ENCODE measurements at places on chromosomes 2 and 18.

DNA sequence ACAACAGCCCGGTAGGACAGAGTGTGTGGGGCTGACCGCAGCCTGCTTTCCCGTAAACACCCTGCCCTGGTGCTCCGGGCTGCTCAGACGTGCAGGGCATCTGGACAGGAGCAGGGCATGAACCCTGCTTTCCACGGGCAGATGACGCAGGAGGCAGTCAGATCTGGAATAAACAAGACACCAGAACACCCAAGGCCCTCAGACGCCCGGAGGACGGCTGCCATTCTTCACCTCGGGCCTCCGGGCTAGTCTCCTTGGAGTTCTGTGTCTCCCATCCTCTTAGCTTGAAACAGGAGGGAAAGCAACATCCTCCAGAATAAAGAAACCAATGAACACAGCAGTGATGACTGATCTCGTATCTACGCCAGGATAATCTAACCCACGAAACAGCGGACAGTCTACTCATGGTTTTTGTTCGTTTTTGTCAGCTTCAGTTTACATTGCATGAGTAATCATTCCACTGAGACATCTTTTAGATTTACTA lies 7.3 kb downstream of the PXDN start:
- DNase-seq = peak; percentile 64

DNA sequence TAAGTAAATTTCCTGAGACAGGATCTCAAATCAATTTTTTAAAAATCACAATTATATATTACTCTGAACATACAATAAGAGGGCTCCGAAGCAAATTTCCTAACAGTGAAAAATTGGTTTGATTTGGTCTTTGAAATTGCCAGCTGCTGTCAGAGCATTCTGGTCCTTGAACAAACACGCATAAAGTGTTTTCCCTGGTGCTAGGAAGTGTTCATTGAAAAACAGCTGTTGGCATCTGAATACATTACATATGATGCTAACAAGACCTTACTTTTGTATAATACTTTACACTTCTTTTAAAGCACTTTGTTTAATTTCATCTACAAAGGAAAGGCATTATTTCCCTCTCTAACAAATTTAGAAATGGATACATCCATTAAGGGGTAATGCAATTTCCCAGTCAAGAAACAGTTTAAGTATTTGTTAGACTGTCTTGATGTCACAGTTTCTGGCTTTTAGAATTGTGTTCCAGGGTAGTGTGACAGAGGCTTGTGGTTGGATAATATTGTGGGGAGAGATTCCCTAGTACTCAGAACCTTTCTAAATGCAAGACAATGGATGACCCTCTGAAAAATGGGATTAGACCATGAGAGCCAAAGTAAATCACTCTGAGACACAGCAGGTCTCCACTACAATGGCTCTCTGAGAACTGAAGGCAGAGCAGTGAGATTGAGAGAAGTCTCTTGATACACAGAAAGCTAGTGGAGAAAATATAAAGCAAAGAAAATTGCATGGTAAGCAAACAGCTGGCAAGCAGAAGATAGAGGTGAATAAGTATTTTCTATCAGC lies 299.0 kb downstream of the TRIB2 start:
- no peak for DNase-seq

DNA sequence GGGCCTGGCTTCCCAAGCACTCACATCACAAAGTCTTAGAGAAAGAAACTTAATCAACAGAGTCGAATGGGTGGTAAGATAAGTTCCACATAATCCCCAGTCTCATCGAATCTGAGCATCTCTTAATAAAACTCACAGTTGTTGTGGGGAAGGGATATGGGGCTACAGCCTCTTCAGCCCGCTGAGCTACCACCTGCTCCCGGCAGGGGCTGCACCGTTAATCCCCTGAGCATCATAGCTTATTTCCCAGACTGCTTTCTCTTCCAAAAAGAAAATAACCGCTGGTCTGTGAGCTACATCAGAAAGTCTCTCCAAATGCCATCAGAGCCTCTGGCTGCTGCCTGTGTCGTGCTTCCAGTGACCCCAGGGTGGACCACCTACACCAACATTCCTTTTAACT lies 139.4 kb upstream of the CELF4 start:
- DNase-seq = no peak

GRCh38 chr18:36560187-36560586 lies 262.7 kb downstream of the FHOD3 start:
- DNase-seq = no peak

DNA sequence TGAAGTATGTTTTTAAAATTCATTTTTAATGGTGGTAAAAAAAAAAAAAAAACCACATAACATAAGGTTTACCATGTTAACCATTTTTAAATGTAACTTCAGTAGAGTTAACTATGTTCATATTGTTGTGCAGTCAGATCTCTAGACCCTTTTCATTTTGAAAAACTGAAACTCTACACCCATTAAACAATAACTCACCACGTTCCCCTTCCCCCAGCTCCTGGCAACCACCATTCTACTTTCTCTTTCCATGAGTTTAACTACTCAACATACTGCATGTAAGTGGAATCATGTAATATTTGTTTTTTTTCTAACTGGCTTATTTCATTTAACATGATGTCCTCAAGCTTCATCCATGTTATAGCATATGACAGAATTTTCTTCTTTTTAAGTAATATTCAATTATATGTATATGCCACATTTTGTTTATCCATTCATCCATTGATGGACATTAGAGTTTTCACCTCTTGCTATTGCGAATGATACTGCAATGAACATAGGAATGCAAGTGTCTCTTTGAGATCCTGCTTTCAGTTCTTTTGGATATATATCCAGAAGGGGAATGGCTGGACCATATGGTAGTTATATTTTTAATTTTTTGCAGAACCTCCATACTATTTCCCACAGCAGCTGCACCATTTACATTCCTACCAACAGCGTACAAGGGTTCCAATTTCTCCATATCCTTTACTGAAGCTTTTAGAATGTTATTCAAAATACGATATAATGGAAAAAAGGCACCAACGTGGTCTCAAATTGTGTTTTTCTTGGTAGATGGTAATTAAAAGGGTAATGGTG lies 91.0 kb downstream of the SPTBN1 start:
- no peak for DNase-seq

- no peak for DNase-seq
These were observed 81.8 kb downstream of the RTP5 start for GRCh38 chr2:241951316-241951700.

- no peak for DNase-seq
These were observed 2.1 kb downstream of the PCBP1 start for GRCh38 chr2:70089220-70089982.

GRCh38 chr2:26745609-26746327 lies 18.3 kb upstream of the SLC35F6 start:
- DNase-seq = no peak

- no peak for DNase-seq
These were observed 80.1 kb downstream of the FIGN start for GRCh38 chr2:163655667-163656066.

GRCh38 chr2:68762665-68763064 lies 28.1 kb downstream of the ARHGAP25 start:
- DNase-seq = no peak

GRCh38 chr2:29495536-29496060 lies 380.4 kb downstream of the CLIP4 start:
- no peak for DNase-seq

GRCh38 chr18:2053490-2054089 lies 517.7 kb downstream of the METTL4 start:
- no peak for DNase-seq

- no peak for DNase-seq
These were observed 250.9 kb downstream of the DSEL start for GRCh38 chr18:67265464-67266245.

- no peak for DNase-seq
These were observed 30.1 kb upstream of the ATL2 start for GRCh38 chr2:38407111-38407682.

- no peak for DNase-seq
These were observed 166.9 kb downstream of the ZNF516 start for GRCh38 chr18:76328140-76328539.

- DNase-seq = no peak
These were observed 151.9 kb downstream of the CERS6 start for GRCh38 chr2:168607992-168608391.

DNA sequence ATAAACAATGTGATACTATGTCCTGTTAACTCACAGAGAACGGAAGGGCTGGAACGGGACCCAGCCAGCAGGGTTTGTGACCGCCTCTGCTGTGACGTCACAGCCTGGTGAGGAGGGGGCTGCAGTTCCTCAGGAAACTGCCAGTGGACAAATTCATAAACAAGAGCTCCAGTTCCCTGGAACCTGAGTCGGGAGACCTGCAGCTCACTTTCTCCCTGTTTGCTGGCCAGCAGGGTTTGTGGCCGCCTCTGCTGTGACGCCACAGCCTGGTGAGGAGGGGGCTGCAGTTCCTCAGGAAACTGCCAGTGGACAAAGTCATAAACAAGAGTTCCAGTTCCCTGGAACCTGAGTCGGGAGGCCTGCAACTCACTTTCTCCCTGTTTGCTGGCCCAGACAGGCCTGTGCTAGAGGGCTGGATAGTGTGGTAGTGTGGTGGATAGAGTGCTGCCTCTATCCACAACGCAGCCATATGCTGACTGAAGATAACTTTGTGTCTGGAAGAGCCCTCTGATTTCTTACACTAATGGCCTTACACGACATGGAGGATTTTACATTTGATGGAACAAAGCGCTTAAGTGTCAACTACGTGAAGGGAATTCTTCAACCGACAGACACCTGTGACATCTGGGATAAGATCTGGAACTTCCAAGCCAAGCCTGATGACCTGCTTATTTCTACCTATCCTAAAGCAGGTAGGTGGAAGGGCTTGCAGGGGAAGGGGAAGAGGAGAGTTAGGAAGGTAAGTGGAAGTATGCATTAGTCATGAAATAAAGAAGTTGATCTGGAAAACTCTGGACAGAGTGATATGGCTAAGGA lies at the start of gene SULT1C4:
TSS of gene SULT1C4 (plus strand) at position 140 of the 816 bp plus-strand sequence. CDS start at position 524, 384 bp downstream.
- no peak for DNase-seq

DNA sequence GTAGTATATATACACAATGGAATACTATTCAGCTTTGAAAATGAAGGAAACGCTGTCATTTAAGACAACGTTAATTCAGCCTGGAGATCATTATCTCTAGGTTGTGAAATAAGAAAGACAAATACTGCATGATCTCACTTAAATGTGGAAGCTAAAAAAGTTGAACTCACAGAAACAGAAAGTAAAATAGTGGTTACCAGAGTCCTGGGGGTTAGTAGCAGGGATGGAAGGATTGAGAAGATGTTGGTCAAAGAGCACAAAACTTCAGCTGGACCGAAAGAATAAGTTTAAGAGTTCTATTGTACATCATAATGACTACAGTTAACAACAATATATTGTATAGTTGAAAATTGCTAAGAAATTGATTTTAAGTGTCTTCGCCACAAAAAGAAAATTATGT lies 670.3 kb downstream of the NR4A2 start:
- no peak for DNase-seq

DNA sequence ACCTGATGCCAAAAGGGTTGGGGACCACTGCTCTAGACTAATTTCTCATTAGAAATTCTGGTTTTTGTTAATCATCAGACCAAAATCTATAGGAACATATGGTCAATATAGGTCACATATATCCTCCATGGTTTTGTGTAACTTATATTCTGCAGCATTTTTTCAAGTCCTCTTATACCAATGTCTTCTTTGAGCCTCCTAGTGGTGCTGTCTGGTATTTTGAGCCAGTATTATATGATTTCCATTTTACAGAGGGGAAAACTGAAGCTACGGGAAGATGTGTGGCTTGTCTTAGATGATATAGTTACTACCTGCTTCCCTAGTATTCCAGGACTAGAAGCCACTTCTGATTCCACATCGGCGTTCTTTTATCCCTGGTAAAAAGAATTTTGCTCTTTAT lies 13.8 kb downstream of the MAPK4 start:
- DNase-seq = no peak

GRCh38 chr2:9991829-9992273 lies 40.4 kb downstream of the GRHL1 start:
- peak; percentile 59 for DNase-seq

GRCh38 chr2:148643998-148644882 lies at the start of gene EPC2:
Gene EPC2, plus strand, starts transcription at chr2:148644751. Its CDS starts 267 bp downstream, at chr2:148645018.
- DNase-seq = peak; percentile 33

GRCh38 chr18:49371786-49372185 lies 88.7 kb downstream of the DYM start:
- no peak for DNase-seq

- DNase-seq = peak; percentile 63
These were observed 23.0 kb downstream of the CDC42EP3 start for GRCh38 chr2:37648331-37649011.

GRCh38 chr18:70299393-70299792 lies 10.5 kb downstream of the SOCS6 start:
- DNase-seq = no peak

- no peak for DNase-seq
These were observed 12.9 kb upstream of the GEMIN6 start for GRCh38 chr2:38765149-38765548.

DNA sequence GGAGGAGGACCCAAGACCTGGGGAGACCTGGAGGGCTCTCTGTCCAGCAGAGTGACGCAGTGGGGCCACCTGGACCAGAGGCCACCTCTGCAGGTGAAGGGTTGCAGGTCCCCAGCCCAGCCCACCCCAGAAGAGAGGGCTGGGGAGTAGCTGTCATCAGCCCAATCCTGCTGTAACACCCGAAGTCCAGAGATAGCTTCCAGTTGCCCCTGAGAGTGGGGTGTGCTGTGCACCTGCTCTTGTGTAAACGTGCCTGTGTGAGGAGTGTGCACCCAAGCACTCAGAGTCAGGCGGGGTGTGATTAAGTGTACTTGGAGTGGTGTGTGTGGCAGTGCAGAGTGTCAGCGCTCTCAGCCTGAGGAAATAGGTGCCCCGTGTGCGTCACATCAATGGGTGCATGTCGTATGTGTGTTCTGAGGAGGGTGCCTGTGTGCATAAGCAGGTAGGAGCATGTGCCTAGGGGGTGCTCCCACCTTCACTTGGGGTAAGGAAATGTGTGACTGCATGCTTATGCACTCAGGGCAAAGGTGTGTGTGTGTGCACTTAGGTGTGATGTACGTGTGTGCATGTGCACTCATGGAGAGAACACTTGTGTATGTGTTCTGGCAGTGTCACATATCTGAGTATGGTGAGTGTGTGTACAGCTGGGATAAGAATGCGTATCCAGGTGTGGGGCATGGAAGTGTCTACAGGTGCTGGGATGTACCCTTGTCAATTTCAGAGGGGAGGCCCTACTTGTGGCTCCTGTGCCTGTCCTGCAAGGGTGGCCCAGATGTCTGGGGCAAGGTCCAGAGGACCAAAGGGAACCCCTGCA lies 672 bp downstream of the ATP6V1B1 start:
- DNase-seq = no peak

All from ascending aorta (tissue), 2 donors.